Activated CD4-positive, alpha-beta T cell treated with anti-CD3 and anti-CD28 coated beads, Interleukin-2, amount 50 U/mL, for 1 hour (primary cell): ENCODE measurements at places on chromosomes 11 and 22.

DNA sequence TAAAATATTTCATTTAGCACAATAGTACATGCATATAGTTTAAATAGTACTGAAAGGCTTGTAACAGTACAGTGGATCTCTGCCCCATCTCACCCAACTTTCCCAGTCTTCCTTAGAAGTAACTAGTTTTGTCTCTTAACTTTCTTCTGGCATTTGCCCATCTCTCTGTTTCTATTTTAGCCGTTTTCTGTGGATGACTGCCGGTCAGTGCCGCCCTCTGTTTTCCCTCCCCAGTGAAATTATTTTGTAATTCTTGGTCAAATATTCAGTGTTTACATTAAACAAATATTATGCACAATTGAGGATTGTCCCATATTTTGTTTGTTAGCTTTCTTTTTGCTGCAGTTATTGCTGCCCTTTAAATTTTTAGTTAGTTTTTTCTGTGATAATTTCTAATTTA, 8.3 kb downstream of the PDHX start:
- DNase-seq: no peak

- peak; percentile 73 for DNase-seq
These were observed 473 bp downstream of the FNBP4 start for GRCh38 chr11:47766509-47767227.

GRCh38 chr11:96014217-96014616, 90.3 kb upstream of the MTMR2 start:
- peak; percentile 33 for DNase-seq

DNA sequence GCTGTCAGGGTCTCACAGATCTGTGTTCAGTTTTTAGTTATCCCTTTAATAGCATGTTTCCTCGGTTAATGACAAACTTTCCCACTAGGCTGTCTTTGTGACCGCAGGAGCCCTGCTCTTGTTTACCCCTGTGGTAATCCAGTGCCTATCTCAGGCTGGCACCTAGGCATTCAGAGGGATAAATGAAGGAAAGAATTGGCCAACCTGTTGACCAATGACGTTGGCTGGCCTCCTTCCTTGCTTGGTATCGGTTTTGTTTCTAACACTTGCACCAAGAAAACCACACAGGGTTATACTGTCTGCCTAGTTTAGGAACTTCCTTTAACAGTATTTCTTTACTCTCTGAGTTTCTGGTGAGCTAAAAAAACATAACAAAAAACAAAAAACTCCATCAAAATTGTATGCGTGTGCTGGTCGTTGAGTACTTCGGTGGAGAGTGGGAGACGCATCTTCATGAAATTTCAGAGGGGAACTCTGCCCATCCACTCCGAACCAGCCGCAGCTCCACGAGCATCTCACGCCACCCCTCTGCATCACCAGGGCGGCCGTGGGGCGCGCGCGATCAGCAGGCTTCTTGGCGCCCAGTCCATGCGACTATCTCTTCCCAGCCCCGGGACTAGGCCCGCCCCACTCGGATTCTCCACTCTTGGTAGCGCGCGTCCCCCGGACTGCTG, 563 bp upstream of the ENDOD1 start:
- DNase-seq: no peak

- DNase-seq: peak; percentile 14
These were observed 682 bp downstream of the ATM start for GRCh38 chr11:108223348-108224149.

DNA sequence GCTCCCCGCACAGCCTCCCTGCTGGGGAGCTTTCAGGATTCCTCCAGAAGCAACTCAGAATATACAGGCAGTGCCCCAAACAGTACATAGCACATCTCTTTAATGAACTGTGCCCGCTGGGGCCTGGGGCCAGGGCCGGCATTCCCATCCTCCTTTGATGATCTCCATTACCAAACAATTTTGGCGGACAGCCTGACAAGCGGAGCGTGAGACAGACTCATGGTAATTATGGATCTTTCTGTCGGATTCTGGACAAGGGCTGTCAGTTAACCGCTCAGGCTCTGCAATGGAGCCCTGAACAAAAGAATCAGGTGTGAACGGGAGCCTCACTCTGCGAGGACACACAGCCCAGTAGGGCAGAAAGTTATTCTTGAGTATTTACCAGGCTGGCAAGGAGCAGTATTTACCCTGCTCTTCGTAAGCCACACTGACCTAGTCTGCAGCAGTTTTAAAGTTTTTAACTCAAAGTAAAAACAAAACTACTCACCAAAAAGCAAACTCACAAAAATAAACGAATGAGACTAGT, 174.0 kb downstream of the TBC1D22A start:
- DNase-seq: no peak

DNA sequence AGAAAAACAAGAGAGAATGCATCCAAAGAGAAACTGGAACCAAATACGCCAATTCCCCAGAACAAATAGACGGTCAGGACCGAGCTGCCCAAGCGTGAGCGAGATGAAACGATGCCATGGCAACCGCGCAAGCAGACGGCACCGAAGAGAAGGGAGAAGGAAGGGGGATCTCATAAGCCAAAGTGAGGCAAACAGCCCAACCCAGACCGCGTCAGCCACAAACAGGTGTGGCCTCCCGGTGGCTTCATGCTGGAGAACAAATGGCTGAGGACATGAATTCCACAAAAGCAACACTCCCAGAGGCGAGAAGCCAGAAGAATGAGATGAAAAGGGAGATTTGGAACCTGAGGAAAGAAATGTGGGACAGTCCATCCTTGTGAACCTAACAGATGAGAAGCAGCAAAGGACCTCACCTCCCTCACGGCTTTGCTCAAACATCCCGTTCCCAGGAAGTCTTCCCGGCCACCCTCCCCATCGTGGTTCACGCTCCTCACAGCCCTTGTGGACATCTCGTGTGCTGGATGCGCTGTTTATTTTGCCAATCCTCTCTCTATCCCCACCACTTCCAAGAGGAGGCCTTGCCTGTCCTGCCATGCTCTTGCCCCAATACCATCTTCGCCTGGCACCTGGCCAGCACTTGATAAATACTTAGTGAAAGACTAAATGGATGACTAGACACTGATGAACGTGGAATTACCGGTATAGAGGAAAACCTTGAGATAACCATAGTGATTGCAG, 89.1 kb upstream of the RTL6 start:
- DNase-seq: no peak

GRCh38 chr11:8959546-8960166, 4.6 kb downstream of the TMEM9B start:
- no peak for DNase-seq

GRCh38 chr11:130513132-130513531, 64.7 kb downstream of the ADAMTS15 start:
- no peak for DNase-seq

GRCh38 chr22:36879775-36880174, 19.0 kb downstream of the NCF4 start:
- no peak for DNase-seq

DNA sequence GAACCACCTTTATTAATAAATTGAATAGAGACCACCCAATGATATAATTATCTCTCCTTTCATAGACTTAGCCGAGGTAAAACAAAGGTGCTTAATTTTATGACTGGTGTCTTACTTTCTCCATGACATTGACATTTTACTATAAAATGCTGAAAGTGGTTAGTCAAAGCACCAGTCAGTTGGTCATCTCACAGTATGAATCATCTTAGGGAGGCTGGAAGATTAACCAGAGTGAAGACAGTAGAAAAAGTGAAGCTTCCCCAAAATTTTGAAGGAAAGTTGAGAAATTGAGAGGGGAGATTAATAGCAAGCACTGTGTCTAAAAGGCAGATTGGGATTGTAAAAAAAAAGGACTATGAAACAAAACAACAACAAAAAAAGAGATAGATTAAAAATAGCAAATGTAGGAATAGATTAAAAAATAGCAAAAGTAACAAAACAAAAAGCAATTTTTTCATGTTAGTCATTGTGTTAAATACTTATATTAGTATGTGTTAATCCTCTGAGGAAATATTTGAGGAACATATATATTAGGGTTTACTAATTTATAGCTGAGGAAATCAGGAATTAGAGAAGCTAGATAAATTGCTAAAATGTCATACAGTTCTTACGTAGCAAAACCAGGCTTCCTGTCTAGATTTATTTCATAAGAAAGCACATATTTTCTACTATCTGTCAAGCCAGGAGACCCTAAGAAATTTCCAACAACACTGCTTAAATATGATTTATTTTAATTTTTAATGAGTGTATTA, 557.3 kb upstream of the ANO5 start:
- DNase-seq: no peak

DNA sequence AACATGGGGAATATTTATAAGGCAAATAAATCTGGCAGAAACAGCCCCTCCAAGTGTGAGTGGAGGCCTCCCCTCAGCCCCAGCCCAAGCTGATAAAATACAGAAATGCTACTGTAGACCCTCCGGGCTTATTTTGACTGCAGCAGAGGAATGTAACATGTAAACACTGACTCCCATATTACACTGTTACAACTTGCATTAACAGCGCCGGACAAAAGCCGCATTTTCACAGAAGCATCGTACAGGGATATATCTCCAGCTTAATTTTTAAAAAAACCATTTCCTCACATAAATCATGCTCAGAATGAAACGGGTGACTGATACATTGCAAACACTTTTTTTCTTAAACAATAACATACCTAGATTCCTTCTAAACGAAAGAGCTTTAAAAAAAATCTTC, 36.6 kb upstream of the COMT start:
- DNase-seq: no peak

DNA sequence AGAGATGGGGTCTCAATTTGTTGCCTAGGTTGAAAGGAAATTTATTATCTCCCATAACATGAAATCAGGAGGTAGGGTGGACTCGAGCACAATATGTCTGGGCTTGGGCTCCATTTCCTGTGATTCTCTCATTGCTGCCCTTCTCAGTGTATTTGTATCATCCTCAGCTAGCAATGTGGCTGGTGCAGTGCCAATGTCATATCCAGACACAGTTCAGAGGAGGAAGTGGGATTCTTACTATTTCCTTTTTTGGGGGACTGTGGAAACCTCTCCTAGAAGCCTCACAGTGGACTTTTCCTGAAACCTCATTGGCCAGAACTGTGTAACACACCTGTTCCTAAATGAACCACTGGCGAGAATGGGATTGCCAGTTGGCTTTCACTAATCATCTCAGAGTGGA, 21.0 kb upstream of the SWAP70 start:
- no peak for DNase-seq

GRCh38 chr11:76152741-76153570, 53.3 kb downstream of the WNT11 start:
- DNase-seq: no peak

GRCh38 chr11:47998733-47999359, 18.5 kb downstream of the PTPRJ start:
- no peak for DNase-seq

DNA sequence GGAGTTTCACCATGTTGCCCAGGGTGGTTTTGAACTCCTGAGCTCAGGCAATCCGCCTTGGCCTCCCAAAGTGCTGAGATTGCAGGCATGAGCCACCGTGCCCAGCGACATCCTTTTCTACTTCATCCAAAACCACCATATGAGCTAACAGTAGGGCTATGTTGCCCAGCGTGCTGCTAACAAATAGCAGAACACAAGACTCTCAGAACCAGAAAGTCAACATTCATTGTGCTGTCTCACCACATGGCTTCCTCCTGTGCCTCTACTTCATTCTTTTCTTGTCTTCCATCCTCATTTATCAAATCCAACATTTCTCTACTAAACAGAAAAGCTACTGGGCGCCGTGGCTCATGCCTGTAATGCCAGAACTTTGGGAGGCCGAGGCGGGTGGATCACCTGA, 12.0 kb upstream of the DENND5A start:
- no peak for DNase-seq

DNA sequence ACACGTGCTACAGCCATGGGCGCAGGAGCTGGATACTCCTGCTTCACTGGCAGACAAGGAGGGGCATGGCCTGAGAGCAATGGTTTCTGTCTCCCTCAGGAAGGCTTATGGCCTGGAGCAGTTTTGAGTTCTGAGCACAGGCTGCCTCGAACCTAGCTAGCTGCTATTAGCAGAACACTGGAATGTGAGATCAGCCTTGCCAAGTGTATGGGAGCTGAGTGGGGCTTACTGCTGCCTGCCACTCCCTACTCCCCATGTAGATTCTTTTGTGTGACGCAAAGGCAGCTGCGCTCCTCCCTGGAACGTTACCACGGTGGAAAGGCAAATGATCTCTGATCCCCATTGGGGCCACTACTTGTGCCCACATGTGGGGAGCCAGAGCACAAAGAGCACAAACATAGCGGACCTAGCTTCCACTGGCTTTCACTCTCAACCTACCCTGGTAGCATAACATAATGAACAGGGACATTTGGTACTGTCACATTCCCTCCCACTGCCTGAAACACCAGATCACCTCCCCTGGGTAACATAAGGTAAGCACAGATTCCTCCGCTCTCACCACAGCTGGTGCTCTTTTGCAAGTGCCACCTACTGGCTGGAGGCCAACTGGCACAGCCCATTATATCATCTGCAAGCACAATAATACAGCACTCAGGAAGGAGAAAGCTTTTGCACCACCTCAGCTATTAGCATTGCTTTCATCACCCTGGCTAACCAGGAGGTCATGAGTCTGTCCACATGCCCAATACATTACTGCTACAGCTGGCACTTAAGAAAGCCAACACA, 84.6 kb upstream of the GUCY1A2 start:
- no peak for DNase-seq

GRCh38 chr11:77557553-77557952, 32.2 kb upstream of the AQP11 start:
- no peak for DNase-seq

- no peak for DNase-seq
These were observed 73.6 kb upstream of the TP53I11 start for GRCh38 chr11:45024316-45024715.

DNA sequence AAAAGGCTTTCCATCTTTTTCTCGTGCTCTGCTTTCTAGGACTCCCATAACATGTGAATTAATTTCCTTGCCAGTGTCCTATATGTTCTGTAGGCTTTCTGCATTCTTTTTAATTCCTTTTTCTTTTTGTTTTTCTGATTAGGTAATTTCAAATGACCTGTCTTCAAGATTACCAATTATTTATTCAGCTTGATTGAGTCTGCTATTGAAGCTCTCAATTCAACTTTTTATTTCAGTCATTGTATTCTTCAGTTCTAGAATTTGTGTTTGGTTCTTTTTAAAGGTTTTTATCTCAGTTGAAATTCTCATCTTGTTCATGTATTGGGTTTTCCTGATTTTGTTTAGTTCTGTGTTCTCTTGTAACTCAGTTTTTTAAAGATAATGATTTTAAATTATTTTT, 14.5 kb downstream of the PATE3 start:
- DNase-seq: no peak

DNA sequence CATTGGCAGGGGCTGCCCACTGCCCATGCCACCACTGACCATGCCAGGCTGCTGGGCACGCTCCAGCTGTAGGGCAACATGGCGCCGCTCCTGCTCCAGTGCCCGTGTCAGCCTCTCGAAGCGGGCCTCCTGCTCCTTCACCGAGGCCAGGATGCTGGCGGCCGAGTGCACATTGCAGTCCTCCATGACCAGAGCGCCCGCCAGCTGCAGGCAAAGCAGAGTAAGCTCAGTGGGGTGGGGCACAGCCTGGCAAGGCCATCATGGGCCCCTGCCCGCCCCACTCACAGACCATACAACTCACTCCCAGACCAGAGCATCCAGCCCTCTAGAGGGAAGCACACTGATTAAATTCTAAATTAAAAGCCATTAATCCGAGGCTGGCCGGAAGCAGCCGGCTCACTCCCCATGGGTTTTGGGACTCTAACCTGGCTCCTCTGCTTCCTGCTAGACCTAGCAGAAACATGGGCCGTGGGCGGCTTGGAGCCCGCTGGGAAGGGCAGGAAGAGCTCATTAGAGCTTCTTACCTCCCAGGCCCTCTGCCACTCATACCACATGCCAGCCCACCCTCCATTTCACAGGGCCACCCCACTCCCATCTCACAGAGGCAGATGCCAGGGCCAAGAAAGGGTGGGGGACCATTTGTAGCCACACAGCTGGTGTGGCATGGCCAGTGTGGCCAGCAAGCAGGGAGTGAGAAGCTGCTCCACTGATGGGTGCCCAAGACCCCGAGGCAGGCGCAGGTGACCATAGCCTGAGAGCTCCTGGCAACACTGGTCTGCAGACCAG, 25.8 kb downstream of the ARVCF start:
- DNase-seq: no peak
